Activated CD4-positive, alpha-beta memory T cell treated with anti-CD3 and anti-CD28 coated beads for 36 hours (primary cell): ENCODE measurements at places on chromosomes 6 and 20.

GRCh38 chr20:1872459-1873097 lies 22.6 kb upstream of the SIRPA start:
- peaks cover 17% of the 10 kb centered on the region for H3K27me3 ChIP-seq
- H3K36me3 ChIP-seq, result no peaks in the 10 kb centered on the region
- peak; percentile 22 for DNase-seq

- H3K4me1 ChIP-seq, result peaks cover 8% of the 10 kb centered on the region
- DNase-seq, result no peak
- no peak overlapping the region for H3K4me3 ChIP-seq
- no peak overlapping the region for H3K27ac ChIP-seq
- H3K27me3 ChIP-seq, result peaks cover 2% of the 10 kb centered on the region
Measured at GRCh38 chr20:54549658-54550326, 74.4 kb downstream of the DOK5 start.

DNA sequence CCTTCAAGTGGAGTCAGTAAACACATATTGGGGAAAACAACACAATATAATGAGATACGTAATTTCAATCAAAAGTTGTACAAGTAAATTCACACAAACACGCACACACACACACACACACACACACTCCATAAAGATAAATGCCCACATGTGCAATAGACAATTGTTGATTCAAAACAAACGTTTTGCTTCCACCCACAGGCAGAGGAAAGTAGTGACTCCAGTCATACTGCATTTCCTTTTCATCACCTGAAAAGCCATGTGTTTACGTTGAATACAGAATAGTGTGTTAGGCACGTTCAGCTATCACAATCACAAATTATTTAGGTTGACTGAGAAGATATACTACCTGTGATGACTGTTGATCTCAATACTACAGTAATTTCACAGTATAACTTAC lies 443.8 kb upstream of the MANEA start:
- no peaks in the 10 kb centered on the region for H3K36me3 ChIP-seq
- no peak for DNase-seq
- no peak overlapping the region for H3K4me3 ChIP-seq

- H3K4me3 ChIP-seq, result no peak overlapping the region
- no peaks in the 10 kb centered on the region for H3K36me3 ChIP-seq
- no peak for DNase-seq
- no peak overlapping the region for H3K27ac ChIP-seq
- H3K4me1 ChIP-seq, result no peaks in the 10 kb centered on the region
Measured at GRCh38 chr6:146056506-146056905, 27.6 kb downstream of the GRM1 start.

DNA sequence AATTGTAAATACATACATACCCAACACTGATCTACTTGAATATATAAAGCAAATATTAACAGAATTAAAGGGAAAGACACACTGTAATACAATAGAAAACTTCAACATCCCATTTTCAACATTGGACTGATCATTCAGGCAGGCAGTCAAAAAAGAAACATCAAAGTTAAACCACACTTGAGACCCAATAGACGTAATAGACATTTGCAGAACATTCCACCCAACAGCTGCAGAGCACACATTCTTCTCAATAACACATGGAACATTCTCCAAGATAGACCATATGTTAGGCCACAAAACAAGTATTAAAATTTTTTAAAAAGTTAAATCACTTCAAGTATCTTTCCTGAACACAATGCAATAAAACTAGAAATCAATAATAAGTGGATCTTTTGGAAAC lies 698.2 kb downstream of the COL12A1 start:
- no peak overlapping the region for H3K4me3 ChIP-seq
- no peak overlapping the region for H3K27ac ChIP-seq
- H3K27me3 ChIP-seq, result no peaks in the 10 kb centered on the region
- DNase-seq, result no peak
